ENCODE measurements at places on chromosomes 6 and 20. TPM values are rescaled to one million over a fixed set of nuclear protein-coding genes. Genes with fewer than 3 reads are reported as not detected.
A peak's percentile ranks its signal among the peaks of the same experiment; 100 is the strongest.

DNA sequence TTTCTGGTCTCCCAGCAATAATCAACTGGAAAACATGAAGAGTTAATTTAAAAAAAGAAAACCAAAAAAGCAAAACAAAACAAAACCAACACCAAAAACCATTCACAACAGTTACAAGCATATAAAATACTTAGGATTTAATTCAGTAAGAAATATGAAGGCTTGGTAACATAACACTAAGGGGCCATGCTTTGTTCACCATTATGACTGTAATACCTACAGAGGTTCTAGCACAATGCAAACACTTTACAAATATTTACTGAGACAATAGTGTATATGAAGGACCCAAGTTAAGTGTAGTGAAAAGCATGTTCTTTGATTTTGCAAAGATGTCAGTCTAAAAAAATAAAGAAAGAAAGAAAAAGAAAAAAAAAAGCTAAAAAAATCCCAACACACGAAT is 109.8 kb upstream of the EMILIN3 start:
- no peak for DNase-seq

GRCh38 chr20:53865901-53866793 is 204.2 kb downstream of the BCAS1 start:
- DNase-seq: peak; percentile 99

- DNase-seq: no peak
Measured at GRCh38 chr6:75620381-75621304, 19.0 kb downstream of the SENP6 start.

DNA sequence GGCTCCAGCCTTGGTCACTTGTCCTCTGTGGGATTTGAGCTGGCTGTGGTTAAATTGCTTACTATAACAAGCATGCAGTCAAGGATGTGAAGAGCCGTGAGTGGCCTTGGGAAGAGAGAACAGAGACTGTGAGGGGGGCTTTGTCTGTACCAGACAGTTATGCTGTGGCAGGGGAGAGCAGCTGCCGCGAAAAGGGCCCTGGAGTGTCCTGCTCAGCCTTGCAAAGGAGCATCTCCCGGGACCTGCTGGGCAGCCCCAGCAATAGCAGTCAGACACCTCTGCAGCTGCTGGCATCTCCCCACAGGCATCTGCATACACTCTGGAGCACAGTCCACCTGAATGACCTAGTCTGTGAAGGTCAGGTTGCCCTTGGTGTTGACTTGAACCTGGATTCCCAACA is 6.3 kb downstream of the EBF4 start:
- no peak for DNase-seq

GRCh38 chr20:12965212-12965869 is 43.4 kb upstream of the SPTLC3 start:
- peak; percentile 27 for DNase-seq

GRCh38 chr6:106964954-106965353 is 9.6 kb downstream of the CD24 start:
- no peak for DNase-seq

GRCh38 chr6:111002350-111002749 is 20.5 kb downstream of the RPF2 start:
- no peak for DNase-seq

DNA sequence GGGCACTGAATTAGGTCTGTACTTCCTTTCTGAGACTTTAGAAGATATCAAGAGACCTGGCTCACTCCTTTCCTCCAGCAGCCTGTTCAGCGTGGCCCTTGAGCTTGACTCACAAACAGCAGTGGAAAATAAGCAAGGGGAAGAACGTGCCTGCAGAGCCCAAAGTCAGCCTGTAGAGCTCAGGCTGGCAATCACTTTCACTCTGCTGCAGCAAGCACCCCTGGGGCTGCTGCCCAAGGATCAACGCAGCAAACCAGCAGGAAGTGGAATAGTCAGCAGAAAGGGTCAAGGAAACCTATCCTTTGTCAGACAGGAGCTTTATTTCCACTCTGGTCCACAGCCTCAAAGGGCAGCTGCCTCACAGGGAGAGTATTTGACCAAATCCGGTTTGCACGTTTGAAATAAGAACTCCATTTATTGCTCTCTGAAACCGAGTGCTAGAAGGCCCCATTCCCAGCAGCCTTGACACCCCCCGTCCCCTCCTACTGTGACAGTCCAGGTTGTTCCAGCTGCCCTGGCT is 77.4 kb downstream of the PRDM1 start:
- no peak for DNase-seq

- DNase-seq: no peak
Measured at GRCh38 chr6:91328241-91328640, 741.4 kb upstream of the MAP3K7 start.

GRCh38 chr6:39003492-39003891 is 45.1 kb upstream of the GLP1R start:
- DNase-seq: no peak

- no peak for DNase-seq
Measured at GRCh38 chr6:143140767-143141166, 80.1 kb downstream of the AIG1 start.

- DNase-seq: no peak
Measured at GRCh38 chr6:72559555-72559954, 62.3 kb upstream of the KCNQ5 start.

- DNase-seq: peak; percentile 30
Measured at GRCh38 chr6:132907231-132907630, 92.9 kb downstream of the RPS12 start.

DNA sequence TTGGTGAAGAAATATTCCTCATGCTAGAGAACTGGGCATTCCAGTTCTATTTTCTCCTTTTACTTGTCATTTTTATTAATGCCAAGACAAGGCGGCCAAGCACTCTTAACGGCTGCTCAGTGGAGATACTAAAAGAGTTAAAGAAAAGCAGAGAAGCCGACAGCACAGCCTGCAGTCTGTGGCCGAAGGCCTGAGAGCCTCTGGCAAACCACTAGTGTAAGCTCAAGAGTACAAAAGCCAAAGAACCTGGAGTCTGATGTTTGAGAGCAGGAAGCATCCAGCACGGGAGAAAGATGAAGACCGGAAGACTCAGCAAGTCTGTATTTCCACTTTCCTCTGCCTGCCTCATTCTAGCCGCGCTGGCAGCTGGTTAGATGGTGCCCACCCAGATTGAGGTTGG is 167.1 kb upstream of the FUT9 start:
- no peak for DNase-seq

DNA sequence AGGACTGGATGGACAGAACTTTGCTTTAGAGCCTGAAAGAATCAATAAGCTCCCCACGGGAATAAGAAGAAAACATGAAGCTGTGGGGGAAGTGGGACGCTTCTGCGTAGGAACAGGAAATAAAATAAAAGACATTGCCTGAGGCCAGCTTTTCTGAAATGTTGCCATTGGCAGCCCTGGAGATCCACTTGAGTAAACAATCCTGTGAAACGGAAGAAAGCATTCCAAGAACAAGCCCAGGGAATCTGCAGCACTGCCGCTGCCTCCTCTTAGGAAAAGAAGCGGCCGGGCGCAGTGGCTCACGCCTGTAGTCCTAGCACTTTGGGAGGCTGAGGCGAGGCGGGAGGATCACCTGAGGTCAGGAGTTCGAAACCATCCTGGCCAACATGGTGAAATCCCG is 182.3 kb upstream of the RALGAPA2 start:
- peak; percentile 15 for DNase-seq

- DNase-seq: peak; percentile 94
Measured at GRCh38 chr6:52155791-52156576, 30.2 kb upstream of the IL17A start.

DNA sequence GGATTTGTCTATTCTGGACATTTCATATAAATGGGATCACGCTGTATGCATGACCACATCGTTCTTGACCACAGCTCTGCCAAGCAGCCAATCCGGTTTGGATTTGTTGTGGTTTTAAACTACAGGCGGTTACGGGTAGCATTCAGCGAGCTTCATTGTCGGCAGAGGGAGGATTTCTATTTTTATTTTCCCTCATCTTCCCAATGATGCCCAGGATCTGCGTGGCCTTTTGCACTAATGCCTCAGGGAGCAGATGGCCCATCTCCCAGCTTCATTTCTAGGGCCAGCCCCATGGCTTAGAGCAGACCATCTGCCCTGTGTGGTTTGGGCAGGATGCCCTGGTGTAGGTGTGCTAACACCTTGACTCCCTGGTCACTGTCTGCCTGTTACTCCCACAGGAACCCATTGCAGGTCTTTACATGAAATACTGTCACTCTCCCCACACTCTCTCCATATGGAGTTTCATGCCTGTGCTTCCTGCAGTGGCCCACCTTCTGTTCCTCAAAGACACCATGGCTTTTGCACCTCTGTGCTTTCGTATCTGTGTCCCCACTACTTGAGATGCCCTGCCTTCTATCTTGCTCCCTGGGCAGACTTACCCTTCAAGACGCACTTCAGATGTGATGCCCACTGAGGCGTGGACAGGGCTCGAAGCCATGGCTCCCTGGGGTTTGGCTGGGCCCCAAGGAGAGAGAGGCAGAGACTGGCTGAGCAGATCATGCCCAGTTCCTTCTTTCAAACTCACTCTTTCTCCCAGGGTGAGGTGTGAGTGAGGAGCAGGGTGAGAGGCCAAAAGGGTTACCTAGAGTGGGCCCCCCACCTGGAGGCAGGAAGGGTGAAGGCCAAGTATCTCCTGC is 26.0 kb downstream of the SDCBP2 start:
- no peak for DNase-seq

- no peak for DNase-seq
Measured at GRCh38 chr20:16569246-16570153, 3.7 kb downstream of the KIF16B start.

The GNAS-AS1 gene
- 0.11 TPM for total RNA-seq

The CLPSL2 gene
- total RNA-seq: not detected

The SS18L1 gene
- total RNA-seq: 19.1 TPM

The SLC25A27 gene
- 3.8 TPM for total RNA-seq

The PLCG1 gene
- total RNA-seq: 112 TPM

The CALHM6 gene
- not detected for total RNA-seq

The PMEPA1 gene
- 21.9 TPM for total RNA-seq

The PGC gene
- total RNA-seq: not detected

The BPIFB1 gene
- not detected for total RNA-seq
